ENCODE measurements at places on chromosomes 6 and 20.

GRCh38 chr6:22749696-22750095 is 180.3 kb downstream of the HDGFL1 start:
- no peak for DNase-seq

- no peak for DNase-seq
Observed at GRCh38 chr20:46004187-46004586, 4.5 kb upstream of the MMP9 start.

DNA sequence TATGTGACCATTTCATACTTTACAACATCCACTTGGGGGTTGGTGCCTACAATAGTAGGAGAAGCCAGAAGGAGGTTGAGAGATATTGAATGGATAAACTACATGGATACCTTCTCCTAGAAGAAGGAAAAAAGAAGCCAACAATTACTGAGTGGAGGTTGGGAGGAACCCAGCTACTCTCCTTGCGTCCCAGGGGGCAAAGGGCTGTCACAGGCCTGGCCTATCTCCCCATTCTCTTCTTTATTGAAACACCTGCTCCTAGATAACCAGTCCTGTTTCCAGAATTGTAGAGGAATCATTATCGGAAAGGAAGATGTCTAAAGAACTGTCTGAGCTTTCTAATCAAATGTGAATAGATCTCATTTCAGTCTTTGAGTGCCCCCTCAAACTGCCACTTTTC is 115.1 kb downstream of the MAP7 start:
- DNase-seq = no peak

- no peak for DNase-seq
Observed at GRCh38 chr6:103617642-103618041, 1242.1 kb downstream of the HACE1 start.

GRCh38 chr6:130697271-130697994 is 129.8 kb upstream of the SMLR1 start:
- no peak for DNase-seq

GRCh38 chr6:15431762-15432483 is 186.1 kb downstream of the JARID2 start:
- DNase-seq = no peak

GRCh38 chr6:107653183-107653580 is 163.3 kb downstream of the SOBP start:
- no peak for DNase-seq

- no peak for DNase-seq
Observed at GRCh38 chr6:39801456-39802251, 9.5 kb downstream of the DAAM2 start.

DNA sequence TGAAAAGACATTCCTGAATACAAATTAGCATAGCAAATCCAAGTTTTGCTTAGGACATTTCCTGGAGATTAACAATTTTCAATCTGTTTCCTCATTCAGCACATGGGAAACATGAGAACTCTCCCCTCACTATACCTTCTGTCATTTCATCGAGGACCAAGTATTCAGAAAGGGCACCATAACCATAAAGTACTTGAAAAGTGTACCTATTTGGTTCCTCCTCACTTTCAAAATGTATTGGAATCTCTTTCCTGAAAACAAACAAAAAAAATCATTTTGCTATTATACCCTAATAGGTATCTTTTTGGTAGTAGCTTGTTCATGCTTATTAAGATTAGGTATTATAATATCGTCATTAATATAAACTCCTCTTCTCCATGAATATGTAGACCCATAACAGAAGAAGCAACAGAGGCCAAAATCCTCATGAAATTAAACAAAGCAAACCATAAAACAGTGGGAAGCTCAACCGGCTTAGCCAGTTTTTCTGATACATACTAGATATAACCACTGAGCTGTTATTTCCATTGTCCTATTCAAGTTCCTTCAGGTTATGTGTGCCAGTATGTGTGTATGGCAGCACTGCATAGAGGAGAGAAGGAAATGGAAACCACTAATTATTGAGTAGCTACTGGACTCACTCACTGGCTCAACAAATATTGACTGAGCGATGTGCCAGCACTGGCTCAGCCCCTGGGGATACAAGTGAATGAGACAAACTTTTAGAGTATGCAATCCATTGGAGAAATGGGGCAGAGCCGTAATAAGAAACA is 274.0 kb downstream of the MAFB start:
- DNase-seq = peak; percentile 91

DNA sequence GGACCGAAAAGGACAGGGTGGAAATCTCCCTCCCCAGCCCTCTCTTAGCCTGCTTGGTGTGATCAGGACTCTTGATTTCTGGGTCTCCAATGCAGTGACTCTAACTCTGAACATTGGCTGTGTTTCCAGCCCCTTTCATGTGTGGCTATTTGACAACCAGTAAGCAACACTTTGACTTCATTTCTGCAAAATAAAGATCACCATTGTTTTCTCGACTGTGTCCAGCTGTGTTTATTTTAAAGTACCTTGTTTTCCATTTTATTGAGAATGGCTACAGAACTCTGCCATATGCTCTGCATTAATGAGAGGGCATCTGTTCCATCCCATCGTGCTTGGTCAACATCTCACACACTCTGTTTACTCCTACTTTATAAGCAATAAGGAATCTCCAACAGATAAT is 60.9 kb upstream of the TAGAP start:
- DNase-seq = no peak

GRCh38 chr20:18430172-18430826 is 36.5 kb downstream of the DZANK1 start:
- DNase-seq = no peak

GRCh38 chr20:60035486-60035885 is 77.3 kb downstream of the CDH26 start:
- no peak for DNase-seq

DNA sequence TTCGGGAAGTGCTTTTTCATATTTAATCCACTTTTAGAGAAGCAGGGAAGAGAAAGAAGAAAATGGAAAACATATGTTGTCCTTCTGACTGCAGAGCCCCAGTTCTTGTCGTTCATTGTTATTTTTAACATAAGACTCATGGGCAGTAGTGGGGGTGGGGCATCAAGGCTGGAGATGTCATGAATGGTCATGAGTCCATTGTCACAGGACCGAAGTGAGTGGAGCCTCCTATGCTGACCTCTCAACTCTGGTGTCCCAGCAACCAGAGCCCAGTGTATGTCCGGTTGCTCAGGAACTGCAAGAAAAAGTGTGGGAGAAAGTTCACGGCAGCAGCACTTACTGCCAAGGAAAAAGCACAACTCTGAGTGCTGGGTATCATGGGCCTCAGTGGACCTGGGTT is 108.6 kb downstream of the BANF2 start:
- DNase-seq = no peak

DNA sequence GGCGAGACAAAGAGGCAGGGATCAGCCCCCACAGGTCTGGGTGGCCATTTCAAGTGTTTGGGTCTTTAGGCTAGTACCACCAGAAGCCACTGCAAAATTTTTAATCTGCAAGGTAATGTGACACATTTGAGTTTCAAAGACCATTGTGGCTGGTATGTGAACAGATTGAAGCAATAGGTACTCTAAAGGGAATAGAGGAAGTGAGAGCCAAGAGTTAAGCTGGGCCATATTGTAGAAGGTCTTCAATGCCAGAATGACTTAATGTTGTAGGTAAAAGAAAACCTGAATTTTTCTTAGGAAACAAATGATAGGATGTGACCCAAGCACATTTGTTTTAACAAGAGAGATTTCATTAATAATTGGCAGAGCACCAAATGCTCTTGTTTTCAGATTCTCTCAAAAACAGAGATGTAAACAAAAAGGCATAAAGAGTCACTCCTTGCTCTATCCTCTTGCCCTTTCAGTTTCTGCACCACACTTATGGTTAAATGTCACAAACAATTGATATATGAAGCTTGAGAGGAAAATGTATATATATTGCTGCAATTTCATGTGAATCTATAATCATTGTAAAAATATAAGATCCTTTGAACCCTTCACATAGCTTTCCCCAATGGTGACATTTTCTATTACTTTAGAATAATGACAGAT is 307.1 kb upstream of the PLN start:
- no peak for DNase-seq

DNA sequence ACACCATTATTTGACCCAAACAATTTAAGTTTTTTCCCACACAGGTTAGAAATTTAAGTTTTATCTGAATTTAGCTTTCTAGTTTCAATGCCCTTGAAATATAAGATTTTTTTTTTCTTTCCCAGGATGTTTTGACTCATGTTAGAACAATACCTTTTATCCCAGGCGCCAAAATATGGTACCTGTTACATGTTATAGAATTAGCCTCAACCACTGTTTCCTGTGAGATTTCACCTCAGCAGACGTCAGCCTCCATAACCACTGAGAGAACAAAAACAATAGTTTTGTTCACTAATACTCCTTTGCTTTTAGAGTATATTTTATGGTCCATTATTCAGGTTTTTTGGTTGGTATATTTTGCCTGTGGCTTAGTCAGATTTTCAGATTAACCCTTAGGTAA is 302.9 kb downstream of the CDKAL1 start:
- no peak for DNase-seq

DNA sequence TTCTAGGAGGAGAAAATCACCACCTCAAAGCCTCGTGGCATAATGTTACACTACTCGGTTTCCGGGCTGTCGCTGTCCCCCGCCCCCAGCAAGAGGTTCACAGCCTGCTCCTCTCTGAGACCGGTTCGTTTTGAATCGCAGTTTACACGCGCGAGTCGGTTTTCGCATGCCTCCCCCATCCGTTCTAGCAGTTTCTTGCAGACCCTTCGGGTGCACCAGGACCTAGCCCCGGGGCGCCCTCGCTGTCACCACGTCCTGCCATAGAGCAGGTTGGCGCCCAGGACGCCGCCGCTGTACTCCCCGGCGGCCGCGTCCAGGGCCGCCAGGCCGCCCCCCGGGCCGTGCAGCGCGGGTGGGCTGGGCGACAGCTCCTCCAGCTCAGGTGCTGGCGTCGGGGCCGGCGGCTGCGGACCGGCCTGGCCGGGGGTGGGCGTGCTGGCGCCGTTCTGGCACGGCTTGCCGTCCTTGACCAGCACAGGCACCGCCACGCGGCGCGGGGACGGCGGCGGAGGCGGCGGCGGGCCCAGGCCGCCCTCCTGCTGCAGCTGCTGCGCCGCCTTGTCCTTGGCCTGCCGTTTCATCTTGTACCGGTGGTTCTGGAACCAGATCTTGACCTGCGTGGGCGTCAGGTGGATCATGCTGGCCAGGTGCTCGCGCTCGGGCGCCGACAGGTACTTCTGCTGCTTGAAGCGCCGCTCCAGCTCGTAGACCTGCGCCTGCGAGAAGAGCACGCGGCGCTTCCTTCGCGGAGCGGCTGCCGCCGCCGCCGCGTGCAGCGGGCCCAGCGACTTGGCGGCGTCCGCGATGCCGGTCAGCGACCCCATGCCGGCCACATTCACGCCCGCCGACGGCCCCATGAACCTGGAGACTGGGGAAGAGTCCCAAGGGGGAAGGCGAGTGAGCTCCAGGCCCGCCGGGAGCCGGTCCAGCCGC is 1.4 kb downstream of the NKX2-4 start:
- DNase-seq = peak; percentile 48

- no peak for DNase-seq
Observed at GRCh38 chr6:163904186-163904585, 489.7 kb downstream of the QKI start.

DNA sequence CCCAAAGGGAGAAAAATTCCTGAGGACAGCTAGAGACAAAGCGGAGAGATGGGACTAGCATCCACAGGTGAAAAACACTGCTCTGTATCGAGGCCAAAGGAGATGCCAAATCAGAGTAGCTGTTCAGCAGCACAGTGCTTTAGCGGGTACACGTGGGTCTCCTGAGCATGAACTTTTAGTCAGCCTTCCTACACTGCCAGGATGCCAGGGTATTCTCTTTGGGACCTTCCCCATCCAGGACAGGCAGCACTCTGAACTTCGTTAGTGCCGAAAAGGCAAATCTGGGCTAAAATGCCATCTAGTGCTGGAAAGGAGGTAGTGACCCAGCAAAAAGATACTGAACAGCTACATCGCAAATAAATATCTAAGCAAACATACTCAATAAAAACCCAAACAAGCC is 64.9 kb downstream of the C6orf58 start:
- DNase-seq = no peak

DNA sequence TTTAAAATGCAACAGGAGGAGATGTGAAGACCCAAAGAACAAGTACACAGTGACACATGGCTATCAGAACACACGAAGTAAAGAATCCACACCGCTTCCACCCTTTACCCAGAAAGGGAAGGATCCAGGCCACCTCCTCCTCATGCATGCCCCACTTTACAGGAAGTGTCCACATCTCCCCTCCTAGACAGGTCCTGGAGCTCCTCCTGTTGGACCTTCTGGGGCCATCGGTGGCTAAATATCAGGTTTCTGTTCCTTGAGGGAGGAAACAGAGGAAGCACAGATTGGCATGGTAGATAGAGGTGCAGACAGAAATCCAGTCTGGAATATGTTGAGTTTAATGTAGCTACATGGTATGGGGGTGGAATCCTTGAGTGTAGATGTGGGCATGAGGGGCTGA is 10.9 kb downstream of the NINL start:
- no peak for DNase-seq

GRCh38 chr6:143529095-143529494 is 17.6 kb upstream of the FUCA2 start:
- no peak for DNase-seq

DNA sequence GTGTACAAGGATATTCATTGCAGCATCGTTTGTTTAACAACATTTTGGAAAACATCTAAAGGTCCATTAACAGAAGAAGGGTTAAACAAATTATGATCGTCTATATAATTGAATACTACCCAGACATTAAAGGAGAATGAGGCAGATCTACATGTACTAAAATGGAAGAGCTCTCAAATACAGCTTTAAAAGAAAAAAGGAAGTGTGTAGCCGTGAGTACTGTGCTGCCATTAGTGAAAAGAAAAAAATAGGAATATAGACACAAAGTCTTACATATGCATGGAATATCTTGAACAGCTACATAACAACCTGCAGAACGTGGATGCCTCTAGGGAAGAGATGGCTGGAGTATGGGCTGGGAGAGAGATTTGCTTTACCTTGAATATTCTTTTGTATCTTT is 37.9 kb downstream of the PRDM1 start:
- DNase-seq = no peak

DNA sequence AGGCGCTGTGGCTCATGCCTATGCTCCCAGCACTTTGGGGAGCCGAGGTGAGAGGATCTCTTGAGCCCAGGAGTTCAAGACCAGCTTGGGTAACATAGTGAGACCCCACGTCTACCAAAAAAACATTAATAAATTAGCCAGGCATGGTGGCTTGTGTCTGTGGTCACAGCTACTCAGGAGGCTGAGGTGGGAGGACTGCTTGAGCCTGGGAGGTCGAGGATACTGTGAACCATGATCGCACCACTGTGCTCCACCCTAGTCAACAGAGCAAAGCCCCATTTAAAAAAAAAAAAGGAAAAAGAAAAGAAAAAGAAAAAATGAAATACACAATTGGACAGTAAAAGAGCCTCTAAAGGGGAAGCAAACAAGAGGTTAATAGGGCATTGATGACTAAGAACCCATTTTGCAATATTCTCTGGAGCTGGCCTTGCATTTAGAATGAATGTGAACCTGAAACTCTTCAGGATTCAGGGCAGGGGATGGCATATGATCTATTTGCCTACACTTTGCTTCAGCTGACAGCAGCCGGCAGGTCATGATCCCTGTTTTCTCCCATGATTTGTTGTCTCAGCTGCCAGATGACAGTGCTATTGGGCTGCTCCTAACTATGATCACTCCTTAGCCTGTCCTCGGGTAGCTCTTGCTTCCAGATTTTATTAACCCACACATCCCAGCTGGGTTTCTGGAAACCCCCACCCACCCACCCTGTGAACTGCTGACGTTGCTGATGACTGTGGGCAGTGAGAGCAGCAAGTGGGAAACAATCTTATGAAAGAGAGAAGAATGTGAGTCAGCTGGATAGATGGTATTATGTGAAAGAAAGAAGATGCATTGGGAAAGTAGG is 83.8 kb upstream of the ELOVL5 start:
- no peak for DNase-seq

- no peak for DNase-seq
Observed at GRCh38 chr20:46875059-46875458, 19.6 kb upstream of the EYA2 start.

- DNase-seq = peak; percentile 24
Observed at GRCh38 chr20:62908971-62909791, 17.1 kb downstream of the DIDO1 start.

Measured in NCI-H2029 treated with DMSO at 0.1 percent for 48 hours (cell line).